ENCODE measurements at places on chromosomes 4 and X.

DNA sequence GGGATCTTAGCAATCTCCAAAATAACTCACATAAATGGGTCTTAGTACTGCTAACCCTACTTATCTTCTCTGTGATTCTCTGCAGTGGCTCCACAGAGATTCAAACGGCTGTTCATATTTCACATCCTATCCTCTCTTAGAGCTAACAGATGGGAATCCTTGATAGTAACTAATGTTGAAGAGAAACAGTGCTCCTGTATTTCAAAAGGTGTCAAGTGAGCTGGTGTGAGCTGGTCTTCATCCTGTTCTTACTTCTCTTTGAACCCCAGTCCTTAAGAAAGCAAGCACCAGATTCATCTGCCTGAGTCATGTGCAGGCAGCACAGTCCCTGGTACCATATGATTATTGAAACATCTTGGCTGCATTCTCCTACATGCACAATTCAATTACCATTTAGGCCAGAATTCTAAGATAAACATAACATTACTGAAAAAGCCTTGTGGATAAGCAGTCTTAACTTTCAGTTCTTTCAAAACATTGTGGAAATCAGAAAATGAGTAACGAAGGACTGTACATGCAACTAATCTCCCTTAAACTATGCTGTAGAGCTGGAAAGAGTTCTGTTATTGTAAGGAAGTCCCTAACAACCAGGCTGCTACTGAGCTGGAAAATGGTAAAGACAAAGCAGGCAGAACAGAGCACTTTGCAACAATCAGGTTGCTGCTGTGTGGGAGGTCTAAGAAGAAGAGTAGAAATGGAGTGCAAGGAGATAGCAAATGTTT, 153.1 kb downstream of the NPNT start:
- DNase-seq = no peak
- no peaks in the 10 kb centered on the region for H3K4me1 ChIP-seq
- H3K27ac ChIP-seq = no peak overlapping the region
- no peaks in the 10 kb centered on the region for H3K27me3 ChIP-seq
- H3K36me3 ChIP-seq = peaks cover 13% of the 10 kb centered on the region

GRCh38 chr4:8516996-8517550, 63.1 kb upstream of the GPR78 start:
- no peaks in the 10 kb centered on the region for H3K4me1 ChIP-seq
- no peak for DNase-seq
- H3K36me3 ChIP-seq = no peaks in the 10 kb centered on the region
- no peak overlapping the region for H3K27ac ChIP-seq
- no peaks in the 10 kb centered on the region for H3K27me3 ChIP-seq

GRCh38 chr4:9944431-9945425, 76.6 kb downstream of the SLC2A9 start:
- no peaks in the 10 kb centered on the region for H3K27me3 ChIP-seq
- no peak overlapping the region for H3K27ac ChIP-seq
- no peaks in the 10 kb centered on the region for H3K36me3 ChIP-seq
- H3K4me3 ChIP-seq = no peak overlapping the region

DNA sequence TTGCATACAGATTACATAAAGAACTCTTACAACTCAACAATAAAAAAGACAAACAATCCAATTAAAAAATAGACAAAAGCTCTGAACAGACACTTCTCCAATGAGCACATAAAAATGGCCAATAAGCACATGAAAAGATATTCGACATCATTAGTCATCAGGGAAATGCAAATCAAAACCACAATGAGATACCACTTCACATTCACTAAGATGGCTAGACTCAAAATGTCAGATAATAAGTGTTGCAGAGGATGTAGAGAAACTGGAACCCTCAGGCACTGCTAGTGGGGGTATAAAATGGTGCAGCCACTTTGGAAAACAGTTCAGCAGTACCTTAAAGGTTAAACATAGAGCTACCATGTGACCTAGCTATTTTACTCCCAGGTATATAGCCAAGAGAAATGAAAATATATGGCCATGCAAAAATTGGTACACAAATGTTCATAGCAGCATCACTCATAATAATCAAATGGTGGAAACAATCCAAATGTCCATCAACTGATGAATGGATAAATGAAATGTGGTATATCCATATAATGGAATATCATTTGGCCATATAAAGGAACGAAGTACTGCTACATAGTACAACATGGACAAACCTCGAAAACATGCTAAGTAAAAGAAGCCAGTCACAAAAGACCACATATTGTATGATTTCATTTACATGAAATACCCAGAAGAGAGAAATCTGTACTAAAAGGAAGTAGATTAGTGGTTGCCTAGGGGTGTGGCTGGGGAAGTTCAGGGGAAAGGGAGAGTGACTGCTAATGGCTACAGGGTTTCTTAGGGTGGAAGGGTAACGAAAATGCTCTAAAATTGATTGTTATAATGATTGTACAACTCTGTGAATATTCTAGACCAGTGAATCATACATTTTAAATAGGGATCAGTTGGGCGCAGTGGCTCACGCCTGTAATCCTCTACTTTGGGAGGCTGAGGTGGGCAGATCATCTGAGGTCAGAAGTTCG, 29.4 kb downstream of the SASH3 start:
- peaks cover 17% of the 10 kb centered on the region for H3K4me1 ChIP-seq
- no peak overlapping the region for H3K27ac ChIP-seq
- no peak overlapping the region for H3K4me3 ChIP-seq
- no peaks in the 10 kb centered on the region for H3K27me3 ChIP-seq

- no peaks in the 10 kb centered on the region for H3K36me3 ChIP-seq
- no peak overlapping the region for H3K27ac ChIP-seq
- no peak for DNase-seq
- H3K4me3 ChIP-seq = no peak overlapping the region
- H3K4me1 ChIP-seq = no peaks in the 10 kb centered on the region
- no peaks in the 10 kb centered on the region for H3K27me3 ChIP-seq
Observed at GRCh38 chr4:141501931-141502330, 134.5 kb upstream of the IL15 start.

- H3K4me1 ChIP-seq = no peaks in the 10 kb centered on the region
- no peaks in the 10 kb centered on the region for H3K36me3 ChIP-seq
- DNase-seq = no peak
- H3K4me3 ChIP-seq = no peak overlapping the region
Observed at GRCh38 chr4:106996490-106996889, 39.6 kb downstream of the DKK2 start.

DNA sequence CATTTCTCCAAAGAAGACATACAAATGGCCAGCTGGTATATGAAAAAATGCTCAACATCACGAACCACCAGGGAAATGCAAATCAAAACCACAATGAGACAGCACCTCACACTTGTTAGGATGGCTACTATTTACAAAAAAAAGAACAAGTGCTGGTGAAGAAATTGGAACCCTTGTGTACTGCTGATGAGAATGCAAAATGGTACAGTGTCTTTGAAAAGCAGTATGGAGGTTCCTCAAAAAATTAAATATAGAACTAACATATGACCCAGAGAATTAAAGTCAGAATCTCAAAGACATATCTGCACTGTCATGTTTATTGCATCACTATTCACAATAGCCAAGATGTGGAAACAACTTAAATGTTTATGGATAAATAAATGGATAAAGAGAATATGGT, 20.9 kb downstream of the PAGE4 start:
- H3K36me3 ChIP-seq = no peaks in the 10 kb centered on the region
- no peak overlapping the region for H3K27ac ChIP-seq
- H3K27me3 ChIP-seq = no peaks in the 10 kb centered on the region
- no peak overlapping the region for H3K4me3 ChIP-seq
- H3K4me1 ChIP-seq = no peaks in the 10 kb centered on the region
- no peak for DNase-seq

DNA sequence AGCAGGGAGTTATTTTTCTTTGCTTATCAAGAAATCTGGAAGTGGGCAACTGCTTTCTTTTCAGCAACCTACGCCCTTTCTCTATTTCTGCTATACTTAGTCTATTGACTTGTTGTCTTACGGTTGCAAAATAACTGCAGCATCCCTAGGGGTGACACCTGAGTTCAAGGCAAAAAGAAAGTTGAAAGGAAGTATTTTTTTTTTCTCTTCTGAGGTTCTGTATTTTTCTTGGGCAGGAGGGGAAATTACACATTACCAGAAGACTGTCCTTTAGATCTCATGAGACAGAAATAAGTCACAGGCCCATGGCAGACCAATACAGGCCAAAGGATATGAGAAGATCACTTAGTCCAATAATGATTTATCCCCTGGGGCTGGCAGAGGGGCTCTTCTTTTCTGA, 204.7 kb upstream of the CASK start:
- H3K4me1 ChIP-seq = no peaks in the 10 kb centered on the region
- H3K4me3 ChIP-seq = no peak overlapping the region
- no peak for DNase-seq
- no peaks in the 10 kb centered on the region for H3K27me3 ChIP-seq

DNA sequence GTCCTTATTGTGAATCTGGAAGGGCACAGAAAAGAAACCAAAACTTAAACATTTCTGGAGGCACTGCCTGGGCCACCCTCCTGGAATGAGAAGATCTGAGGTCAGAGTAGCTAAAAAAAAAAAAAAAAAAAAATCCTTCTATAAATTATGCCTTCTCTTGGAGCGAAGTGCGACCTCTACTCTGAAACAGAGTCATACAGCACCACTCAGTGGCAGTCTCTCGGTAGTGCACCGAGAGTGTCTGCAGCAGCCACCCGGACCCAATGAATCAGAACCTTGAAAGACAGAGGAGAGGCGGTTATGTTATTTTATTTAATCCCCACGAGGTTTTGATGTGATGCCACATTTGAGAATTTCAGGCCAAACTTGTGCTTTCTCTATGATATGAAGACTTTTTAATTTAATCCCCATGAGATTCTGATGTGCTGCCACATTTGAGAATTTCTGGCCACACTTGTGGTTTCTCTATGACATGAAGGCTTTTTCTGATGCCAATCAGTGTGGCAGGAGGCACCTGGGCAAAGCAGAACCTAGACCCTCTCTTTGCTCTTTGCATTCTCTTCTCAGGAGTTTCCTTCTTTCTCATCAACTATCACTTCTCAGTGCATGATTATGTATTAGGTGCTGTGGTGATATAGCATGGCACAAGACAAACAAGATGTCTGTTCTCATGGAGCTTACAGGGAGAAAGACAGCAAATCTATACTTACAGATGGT, 5.6 kb upstream of the CT47C1 start:
- H3K4me1 ChIP-seq = no peaks in the 10 kb centered on the region
- H3K36me3 ChIP-seq = no peaks in the 10 kb centered on the region
- peaks cover 2% of the 10 kb centered on the region for H3K27me3 ChIP-seq
- no peak overlapping the region for H3K27ac ChIP-seq
- peak; percentile 55 for DNase-seq

- DNase-seq = no peak
- H3K27ac ChIP-seq = no peak overlapping the region
- H3K4me1 ChIP-seq = peaks cover 5% of the 10 kb centered on the region
- H3K4me3 ChIP-seq = no peak overlapping the region
- no peaks in the 10 kb centered on the region for H3K27me3 ChIP-seq
Observed at GRCh38 chr4:122785099-122785498, 41.5 kb upstream of the FGF2 start.

- no peaks in the 10 kb centered on the region for H3K27me3 ChIP-seq
- no peaks in the 10 kb centered on the region for H3K4me1 ChIP-seq
- H3K36me3 ChIP-seq = no peaks in the 10 kb centered on the region
- DNase-seq = no peak
Observed at GRCh38 chrX:101219864-101220346, 319 bp downstream of the DRP2 start.

GRCh38 chr4:67220861-67221260, 324.4 kb downstream of the CENPC start:
- no peaks in the 10 kb centered on the region for H3K36me3 ChIP-seq
- no peaks in the 10 kb centered on the region for H3K27me3 ChIP-seq
- H3K4me3 ChIP-seq = no peak overlapping the region
- DNase-seq = no peak
- H3K4me1 ChIP-seq = no peaks in the 10 kb centered on the region
- H3K27ac ChIP-seq = no peak overlapping the region

Data from left lung (tissue), 14 donors.